NCI-H460 (cell line): ENCODE measurements at places on chromosomes 4 and X. TPM values are rescaled to one million over a fixed set of nuclear protein-coding genes. Genes with fewer than 3 reads are reported as not detected.

GRCh38 chrX:1528884-1529203 is 8.1 kb downstream of the P2RY8 start:
- DNase-seq, result no peak

DNA sequence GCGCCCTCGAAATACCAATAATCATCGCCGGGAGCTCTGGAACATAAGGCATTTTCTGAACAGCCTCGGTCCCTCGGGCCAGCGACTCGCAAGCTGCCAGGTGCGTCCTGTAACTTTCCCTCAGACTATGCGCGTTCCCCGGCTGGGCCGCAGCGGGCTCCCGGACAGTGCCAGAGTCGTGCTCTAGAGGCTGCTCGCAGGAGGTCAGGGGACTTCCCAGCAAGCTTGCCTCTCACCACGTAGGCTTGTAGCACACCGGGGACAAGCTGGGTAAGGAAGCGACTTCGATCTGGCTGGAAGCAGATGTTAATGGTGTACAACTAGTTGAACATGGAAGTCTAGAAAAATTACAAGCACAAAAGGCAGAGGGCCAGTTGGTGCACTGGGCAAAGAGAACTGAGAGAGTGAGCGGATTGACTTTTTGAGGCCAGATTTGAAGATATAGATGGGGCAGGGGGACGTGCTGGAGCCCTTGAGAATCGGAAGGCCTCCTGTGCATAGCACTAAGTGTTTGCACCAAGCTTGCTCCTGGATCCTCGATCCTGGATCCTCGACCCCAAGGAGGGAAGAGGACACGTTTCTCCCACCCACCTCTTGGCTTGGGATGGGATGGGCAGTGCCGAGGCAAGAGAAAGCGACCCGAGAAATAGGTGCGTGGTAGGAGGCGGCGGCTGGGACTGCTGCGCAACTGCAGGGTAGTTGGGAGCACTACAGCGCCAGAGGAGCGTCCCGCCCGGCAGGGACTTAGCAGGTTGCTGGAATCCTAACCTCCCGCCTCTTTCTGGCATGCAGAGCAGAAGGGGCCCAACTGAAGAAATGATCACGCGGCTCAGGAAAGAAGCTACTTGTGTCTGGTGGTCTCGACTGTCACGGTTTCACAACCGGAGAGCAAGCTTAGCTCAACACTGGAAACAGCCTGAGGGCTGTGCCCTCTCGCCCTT is 19.9 kb upstream of the ZIC3 start:
- no peak for DNase-seq

PDGFRA gene
- 0.05 TPM in 1 of 2 replicates, not detected in the other for total RNA-seq

GRCh38 chr4:36128689-36129088 is 115.6 kb downstream of the ARAP2 start:
- peak; percentile 38 for DNase-seq

DNA sequence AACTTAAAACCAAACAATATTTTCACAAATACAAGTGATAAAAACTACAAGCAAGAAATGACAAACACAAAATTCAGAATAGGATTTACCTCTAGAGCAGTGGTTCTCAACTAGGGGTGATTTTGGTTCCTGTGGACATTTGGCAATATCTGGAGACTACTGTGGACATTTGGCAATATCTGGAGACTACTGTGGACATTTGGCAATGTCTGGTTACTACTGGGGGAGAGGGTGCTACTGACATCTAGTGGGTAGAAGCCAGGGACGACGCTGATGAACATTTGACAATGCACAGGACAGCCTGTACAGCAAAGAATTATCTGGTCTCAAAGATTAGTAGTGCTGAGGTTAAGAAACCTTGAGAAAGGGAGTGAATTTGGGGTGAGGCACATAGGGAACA is 169.8 kb downstream of the CLCN4 start:
- DNase-seq, result no peak
